ENCODE measurements at places on chromosomes 4 and X.

DNA sequence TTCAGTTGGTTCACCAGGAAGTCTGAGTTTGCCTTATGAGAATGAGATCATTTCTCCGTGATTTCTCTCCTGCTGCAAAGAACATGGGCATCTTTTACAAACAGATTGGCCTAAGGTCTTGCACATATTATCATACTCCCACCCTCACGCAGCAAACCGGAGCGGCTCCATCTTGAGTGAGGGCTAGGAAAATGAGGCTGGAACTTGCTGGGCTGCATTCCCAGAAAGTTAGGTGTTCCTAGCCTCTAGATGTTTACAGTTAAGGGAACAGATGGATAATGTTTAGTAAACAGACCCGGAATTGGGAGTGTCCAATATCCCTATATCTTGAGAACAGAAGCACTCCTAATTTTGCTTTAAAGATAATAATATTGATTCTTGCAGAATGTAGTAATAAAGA, 247.9 kb upstream of the VCX3A start:
- no peak for DNase-seq

DNA sequence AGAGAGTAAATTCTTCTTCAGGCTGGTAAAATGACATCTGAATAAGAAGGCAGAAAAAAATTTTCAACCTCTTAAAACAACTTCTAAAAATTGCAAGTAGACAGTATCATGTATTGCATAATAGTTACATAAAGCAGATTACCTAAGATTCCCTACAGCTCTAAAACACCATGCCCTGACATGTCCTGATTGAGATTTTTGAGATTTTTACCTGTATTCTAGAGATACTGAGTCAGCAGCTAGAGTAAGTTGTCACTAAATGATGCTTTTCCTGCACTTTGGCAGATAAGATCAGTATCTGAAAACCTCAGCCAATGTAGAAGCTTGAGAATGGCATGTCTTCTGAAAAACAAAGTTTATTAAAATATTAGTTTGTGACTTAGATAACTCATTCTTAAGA, 713.6 kb downstream of the CCSER1 start:
- no peak for DNase-seq

- DNase-seq, result no peak
Observed at GRCh38 chrX:123731987-123732669, 724 bp downstream of the THOC2 start.

DNA sequence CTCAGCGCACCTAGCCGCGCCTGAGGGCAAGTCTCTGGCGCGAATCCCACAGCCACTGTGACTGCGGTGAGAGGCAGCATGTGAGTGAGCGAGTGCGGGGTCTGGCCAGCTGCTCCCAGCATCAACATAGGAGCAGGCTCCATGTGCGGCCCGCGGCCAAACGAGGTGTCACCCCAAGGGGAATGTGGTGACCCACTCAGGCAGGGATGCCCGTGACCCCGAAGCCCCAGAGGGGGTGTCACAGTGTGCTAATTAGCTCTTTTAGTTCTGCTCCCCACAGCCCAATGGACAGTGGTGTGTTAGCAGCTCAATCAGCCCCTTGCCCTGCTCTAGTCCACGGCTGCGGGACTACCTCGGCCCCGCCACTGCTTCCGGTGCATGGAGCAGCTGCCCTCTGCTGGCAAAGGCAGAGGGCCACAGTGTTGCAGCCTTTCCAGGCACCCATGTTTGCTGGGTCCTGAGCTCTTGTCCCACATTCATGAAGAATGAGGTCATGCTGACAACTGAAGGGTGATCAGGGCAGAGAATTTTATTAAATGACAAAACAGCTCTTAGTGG, 61.4 kb downstream of the AGA start:
- DNase-seq, result no peak

GRCh38 chrX:69152417-69152841, 12.8 kb downstream of the PJA1 start:
- DNase-seq, result no peak

GRCh38 chr4:153486281-153487151, 20.4 kb downstream of the TMEM131L start:
- DNase-seq, result no peak

DNA sequence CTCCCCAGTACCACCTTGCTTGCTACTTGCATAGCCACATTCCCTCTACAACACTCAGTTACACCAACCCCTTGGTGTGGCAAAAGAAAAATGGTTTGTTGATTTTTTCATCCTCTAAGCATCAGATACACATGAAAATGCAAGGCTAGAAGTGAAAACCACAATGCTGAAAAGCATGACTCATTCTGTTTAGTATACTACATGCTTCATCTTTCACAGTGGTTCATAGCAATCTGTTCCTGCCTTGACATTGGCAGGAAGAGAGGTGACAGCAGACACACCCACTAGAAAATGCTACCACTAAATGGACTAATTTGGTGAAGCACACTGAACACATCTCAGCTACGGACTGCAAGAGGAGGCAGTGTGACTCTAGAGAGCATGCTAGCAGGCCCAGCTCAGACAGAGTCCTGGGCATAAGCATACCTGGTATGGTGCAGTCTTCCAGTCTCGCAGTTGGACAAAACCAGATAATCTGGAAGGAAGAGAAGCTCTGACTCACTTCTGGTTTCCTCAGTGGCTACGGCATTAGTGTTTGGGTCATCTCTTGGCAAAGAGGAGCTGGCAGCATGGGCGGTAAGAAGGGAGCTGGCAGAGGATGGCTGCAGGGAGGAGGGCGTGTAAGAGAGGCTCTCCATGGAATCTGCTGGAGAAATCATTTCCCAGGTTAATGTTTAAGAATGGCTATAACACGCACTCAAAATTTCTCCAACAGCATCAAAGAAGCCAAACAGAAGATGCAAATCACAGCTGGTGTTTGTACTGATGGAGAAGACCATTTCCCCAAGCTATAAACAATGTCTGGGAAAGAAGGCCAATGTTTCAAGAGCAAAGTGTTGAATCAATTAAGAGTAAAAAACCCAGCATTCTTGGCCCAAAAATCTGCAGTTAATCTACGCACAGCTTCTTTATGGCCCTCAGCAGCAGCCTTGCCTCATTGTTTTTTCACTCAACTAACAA, 37.8 kb downstream of the GAB3 start:
- peak; percentile 58 for DNase-seq

DNA sequence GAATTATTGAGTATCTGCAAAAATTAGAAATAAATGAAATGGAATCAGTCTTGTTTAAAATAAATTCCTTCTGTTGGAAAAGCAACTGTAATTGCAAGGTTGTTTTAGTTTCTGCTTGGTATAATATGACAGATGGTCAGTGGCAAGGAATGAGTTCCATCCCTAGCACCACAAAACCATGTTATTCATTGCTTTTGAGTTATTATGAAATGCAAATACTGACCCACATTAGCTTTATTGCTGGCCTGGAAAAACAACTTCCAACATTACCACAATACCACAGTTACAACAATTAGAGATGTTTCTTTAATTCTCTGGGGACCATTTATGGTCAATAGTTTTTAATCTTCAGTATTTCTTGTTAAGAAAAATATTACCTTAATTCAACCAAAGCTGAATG, 194.4 kb downstream of the TMA16 start:
- DNase-seq, result no peak

GRCh38 chr4:95018785-95019184, 261.0 kb downstream of the BMPR1B start:
- DNase-seq, result no peak

DNA sequence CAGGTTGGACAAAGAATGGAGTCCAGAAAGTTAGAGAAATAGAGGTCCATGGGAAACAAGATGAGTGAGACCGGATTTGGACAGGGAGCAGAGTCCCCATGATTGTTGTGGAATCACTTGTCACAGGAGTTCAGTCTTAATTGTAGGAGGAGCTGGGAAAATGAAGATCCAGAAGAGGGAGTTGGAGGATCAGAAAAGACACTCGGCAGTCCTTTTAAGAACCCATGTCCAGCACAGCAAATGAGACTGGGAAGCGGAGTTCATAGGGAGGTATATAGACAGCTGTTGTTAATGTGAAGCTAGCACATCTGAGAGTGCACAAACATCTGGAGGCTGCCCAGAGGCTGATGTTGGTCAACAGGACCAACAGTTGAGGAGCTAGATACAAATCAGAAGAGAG, 111.4 kb upstream of the RXFP1 start:
- DNase-seq, result no peak

Measured in central memory CD4-positive, alpha-beta T cell (primary cell).